Stimulated activated CD4-positive, alpha-beta T cell treated with anti-CD3 and anti-CD28 coated beads, Interleukin-1b, Interleukin-23, amount 100 ng/mL, for 4 hours (primary cell): ENCODE measurements at places on chromosomes 5 and 9.

- DNase-seq, result peak; percentile 11
Observed at GRCh38 chr9:33778700-33779351, 16.5 kb upstream of the PRSS3 start.

- no peak for DNase-seq
Observed at GRCh38 chr9:12988258-12988657, 213.4 kb downstream of the LURAP1L start.

DNA sequence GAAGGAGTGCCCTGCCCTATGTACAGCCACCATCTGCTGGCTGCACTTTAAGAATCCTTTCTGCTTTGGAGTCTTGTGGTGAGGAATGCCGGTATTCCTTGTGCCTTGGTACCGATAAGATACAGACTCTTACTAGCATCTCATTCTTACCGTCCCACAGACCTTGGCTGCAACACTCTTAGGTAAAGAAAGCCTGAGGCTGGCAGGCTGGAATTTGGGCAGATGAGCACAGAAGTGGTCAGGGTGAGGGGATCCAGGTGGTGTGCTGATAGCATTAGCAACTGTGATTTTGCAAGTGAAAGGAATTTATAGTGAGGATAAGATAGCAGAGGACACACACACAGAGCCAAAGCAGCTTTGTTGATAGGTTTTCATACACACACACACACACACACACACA is 198.1 kb downstream of the ENC1 start:
- DNase-seq, result no peak

GRCh38 chr5:114018186-114018585 is 343.7 kb upstream of the KCNN2 start:
- no peak for DNase-seq

- no peak for DNase-seq
Observed at GRCh38 chr9:94772639-94773303, 46.3 kb downstream of the AOPEP start.

DNA sequence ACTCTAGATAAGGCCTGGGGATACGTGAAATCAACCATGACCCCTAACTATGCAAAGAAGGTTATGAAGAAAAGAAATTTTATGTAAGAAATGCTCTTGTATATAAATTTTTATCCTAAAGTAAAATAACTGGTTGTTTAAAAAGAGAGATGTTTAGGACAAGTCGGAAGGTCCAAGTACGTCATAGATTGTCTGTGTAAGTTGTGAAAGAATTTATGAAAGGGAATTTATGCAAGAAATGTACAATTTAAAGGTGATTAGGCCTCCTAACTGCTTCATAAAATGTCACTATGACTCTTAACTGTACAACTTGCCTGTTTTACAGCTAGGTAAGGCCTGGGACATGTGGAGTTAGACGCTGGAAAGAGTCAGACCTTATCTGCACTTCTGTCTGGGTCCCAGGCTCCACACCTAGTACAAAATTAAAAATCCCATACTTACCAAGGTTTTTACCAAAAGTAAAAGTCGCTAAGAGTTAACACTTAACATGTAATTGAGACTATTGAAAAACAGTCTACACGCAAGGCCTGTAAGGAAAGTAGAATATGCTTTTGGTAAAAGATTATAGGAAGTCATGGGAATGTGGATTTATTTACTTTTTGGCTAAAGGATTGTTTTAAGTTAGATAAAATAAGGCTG is 77.4 kb downstream of the KIAA0825 start:
- no peak for DNase-seq

- DNase-seq, result no peak
Observed at GRCh38 chr5:126535856-126536545, 59.0 kb downstream of the ALDH7A1 start.

DNA sequence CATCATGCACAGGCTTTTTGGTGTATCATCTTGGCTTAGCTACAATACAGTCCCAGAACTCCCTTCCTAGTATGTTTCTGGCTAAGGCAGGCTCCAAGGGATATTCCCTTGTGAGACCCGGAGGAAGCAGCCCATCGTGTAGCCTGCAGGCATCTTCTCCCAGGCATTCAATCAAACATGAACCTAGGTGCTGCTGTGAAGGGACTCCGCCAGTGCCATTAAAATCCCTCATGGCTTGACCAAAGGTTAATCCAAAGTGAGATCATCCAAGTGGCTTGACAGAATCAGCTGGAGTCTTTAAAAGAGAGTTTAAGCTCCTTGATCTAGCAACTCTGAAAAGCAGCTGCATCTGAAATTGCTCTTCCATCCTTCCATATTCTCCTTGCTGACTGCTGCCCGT is 333.9 kb downstream of the DIRAS2 start:
- DNase-seq, result no peak

GRCh38 chr5:127562252-127562651 is 44.8 kb downstream of the PRRC1 start:
- no peak for DNase-seq

- DNase-seq, result no peak
Observed at GRCh38 chr5:144390133-144390532, 219.5 kb downstream of the KCTD16 start.

GRCh38 chr9:97529363-97530076 is 28.1 kb downstream of the TMOD1 start:
- DNase-seq, result no peak

DNA sequence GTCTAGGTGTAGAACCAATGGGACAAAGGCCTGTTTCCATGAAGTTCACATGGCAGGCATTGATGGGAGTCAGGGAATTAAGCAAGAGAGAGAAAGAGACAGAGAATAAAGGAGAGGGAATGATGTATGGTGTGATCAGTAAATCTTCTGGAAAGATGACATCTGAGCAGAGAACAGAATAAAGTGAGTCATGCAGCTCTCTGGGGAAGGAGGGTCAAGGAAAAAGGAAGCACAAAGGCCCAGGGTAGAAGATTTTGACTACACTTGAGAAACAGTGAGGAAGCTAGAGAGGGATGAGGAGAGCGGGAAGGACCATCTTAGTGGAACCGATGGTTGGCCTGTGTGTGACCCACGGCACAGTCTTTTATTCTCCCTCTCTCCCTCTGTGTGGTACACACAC is 425.9 kb downstream of the SPOCK1 start:
- DNase-seq, result no peak

DNA sequence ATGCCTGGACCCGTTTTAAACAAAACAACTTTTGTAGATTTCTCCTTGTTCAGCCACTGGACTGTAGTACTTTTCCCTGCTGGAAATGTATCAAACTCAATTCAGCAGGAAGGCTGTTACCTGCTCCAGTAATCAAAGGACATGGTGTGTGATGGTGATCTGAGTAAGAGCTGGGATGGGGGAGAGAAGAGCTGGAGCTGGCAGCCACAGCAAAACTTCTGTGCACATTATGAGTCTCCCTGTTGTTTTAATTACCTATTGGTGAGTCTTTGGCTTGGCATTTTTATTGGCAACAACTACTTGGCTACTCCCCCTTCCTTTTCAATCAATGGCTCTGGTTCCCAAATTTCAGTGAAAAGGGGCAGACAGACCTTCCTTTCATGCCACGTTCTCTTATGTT is 9.7 kb downstream of the NREP start:
- no peak for DNase-seq

GRCh38 chr5:14685757-14686156 is 21.2 kb downstream of the OTULIN start:
- peak; percentile 34 for DNase-seq

GRCh38 chr5:64505769-64506566 is at the start of gene RGS7BP:
Gene RGS7BP (plus strand): TSS chr5:64506015. CDS start chr5:64506625, 610 bp downstream.
- DNase-seq, result no peak

GRCh38 chr5:83209963-83210362 is 132.6 kb downstream of the XRCC4 start:
- DNase-seq, result no peak

DNA sequence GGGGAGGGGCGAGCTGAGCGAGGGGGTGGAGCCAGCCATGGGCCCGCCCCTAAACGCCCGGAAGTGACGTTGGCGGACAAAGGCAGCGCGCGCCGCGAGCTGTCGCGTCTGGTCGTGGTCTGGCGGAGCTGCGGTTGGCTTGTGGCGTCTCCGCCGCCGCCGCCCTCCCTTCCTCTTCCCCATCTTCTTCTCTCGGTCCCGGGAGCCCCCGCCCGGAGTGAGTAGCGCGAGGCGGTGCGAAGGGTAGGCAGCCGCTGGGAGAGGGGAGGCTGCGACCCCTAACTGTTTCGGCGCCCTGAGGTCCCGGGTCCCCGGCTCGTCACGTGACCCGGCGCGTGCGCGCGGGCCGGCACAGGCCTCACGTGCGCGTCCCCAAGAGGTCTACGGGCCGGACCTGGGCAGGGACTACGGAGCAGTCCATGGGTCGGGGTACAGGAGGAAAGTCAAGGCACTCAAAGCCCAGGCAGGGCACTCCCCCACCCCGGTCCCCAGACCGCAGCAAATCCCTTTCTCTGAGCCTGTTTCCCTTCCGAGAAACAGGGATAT is at the start of gene NTMT1:
Gene NTMT1 (plus strand): TSS at position 85 of the 546 bp plus-strand sequence. CDS start 6,541 bp downstream, outside the sequence.
- DNase-seq, result peak; percentile 90

DNA sequence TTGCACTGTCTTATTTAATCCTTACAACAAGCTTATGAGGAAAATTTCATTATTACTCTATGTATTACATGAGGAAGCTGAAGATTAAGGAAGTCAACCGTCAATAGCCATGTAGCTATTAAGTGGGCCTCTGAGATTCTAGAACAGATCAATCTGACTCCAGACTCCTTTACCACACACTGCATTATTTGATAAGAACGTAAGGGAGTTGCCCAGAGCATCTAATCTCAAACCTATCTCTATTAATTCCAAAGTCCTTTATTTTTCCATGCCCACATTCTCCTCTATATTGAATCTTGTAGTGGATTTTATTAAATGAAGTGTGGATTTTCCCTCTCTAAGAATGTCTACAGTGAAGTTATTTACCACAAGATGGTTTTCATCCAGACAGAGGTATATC is 118.2 kb upstream of the MTAP start:
- DNase-seq, result no peak

- no peak for DNase-seq
Observed at GRCh38 chr5:6745706-6746222, 32.5 kb downstream of the TENT4A start.

GRCh38 chr9:131635285-131635684 is 90.0 kb downstream of the PRRT1B start:
- DNase-seq, result peak; percentile 54

- no peak for DNase-seq
Observed at GRCh38 chr9:83544002-83544698, 5.9 kb upstream of the FRMD3 start.

DNA sequence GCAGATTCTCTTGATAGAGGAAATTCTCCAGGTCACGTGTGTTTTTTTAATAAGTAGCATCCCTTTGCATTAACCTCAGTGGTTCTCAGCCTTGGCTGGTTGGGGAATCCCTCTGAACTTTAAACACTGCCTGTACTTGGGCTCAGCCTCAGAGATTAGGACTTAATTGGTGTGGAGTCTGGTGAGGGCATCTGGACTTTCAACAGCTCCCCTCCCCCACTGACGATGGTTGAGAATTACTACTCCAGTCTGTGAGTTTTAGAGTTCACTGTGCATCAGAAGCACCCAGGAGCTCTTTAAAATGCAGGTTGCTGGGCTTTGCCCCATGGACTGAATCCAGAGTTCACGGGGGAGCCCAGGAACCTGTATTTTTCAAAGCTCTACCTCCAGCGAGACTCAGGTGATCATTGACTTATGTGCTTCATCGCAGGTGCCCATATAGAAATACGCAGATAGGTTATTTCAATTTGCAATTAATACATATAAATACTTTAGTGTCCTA is 71.4 kb downstream of the DAPK1 start:
- no peak for DNase-seq

DNA sequence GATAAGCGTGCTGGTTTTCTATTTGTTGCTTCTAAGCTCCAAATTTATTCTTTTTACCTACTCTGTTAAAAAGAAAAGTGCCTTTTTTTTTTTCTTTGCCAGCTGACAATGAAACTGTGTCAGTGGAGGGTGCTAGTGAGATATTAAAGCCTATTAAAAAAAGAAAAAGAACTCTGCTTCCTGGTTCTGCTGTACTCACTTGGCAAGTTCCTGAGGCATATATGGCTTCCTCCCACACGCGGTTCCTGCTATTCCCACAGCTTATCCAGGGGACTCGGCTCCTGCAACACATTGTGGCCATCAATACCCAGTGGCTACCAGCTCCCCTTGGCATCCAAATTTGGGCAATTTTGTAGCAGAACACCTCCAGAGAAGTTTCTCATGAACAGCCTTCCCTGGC is 1977.7 kb upstream of the CDH9 start:
- no peak for DNase-seq

DNA sequence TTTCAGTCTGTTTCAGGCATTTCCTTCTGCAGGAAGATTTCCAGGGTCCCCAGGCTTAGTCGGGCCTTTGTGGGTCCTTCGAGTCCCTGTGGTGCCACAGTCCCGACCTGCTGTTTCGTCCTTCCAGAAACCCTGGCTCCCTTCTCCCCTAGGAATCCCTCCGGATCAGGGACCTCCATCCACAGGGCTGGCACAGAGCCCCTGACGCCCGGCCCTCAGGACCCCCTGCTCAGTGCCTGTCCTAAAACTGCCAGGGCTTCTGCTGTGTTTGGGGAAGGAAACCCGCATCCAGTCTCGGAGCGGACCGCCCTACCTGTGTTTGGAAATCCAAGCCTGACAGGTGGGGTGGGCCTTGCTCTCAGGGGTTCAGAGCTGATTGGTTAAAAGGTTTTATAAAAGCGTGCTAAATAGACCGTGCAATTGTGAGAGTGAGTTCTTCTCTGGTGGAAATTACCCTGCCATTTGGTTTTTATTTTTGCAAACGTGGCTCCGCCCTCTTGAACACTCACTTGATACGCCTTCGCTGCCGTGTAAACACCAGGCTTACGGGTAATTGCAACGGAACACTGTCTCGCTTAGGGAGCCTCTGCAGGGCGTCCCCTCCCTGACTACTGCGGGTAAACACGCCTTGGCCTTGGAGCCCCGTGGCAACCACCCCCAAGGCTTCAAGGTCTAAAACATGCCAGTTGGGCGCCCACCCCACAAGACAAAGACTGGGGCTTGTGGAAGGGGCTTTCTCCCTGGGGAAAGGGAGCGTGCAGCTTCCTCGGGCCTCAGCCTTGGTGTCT is 121.2 kb downstream of the PHF2 start:
- DNase-seq, result no peak

DNA sequence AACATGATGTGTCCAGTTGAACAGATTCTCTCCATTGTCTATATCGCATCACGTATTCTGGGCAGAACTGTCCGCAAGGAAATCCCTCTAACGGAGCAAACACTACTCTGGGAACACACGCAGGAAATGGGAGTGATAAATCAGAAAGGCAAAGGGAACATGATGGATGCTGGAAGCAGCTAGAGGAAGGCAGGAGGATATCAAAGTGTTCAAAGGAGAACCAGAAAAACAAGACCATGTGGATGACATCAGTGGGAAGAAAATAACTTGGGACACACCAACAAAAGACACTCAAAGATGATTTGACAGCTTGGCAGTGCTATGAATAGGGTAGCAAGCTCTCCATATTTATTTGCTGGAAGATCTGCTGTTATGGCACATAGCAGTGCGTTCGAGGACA is 142.9 kb downstream of the PLK2 start:
- DNase-seq, result no peak

GRCh38 chr5:13115476-13115875 is 829.0 kb downstream of the DNAH5 start:
- DNase-seq, result no peak
